Breast epithelium (tissue), 4 donors: ENCODE measurements at places on chromosomes 7 and 10. TPM values are rescaled to one million over a fixed set of nuclear protein-coding genes. Genes with fewer than 3 reads are reported as not detected.

- no peaks in the 10 kb centered on the region for H3K27me3 ChIP-seq
- H3K36me3 ChIP-seq = no peaks in the 10 kb centered on the region
- H3K4me1 ChIP-seq = no peaks in the 10 kb centered on the region
- no peak overlapping the region for H3K4me3 ChIP-seq
- H3K27ac ChIP-seq = no peak overlapping the region
- DNase-seq = no peak
Measured at GRCh38 chr7:23654508-23654907, 25.5 kb upstream of the FAM221A start.

DNA sequence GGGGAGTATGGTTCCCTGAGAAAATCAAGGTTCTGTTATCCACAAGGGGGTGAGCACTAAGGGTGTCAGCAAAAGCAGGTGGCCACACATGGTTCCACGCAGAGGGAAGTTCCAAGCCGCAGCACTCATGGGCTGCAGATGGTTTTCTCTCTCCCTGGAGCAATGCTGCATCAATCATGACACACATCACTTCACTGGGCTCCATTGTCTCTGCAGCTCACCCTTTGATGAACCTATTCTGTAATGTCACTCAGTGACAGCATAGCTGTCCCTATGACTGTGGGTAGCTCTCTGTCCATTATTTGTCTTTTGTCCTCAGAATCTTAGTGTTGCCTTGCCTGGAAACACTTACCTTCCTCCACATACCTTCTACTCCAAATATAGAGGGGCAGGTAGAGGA lies 34.8 kb downstream of the LRRC18 start:
- H3K4me1 ChIP-seq = no peaks in the 10 kb centered on the region
- DNase-seq = no peak
- H3K27ac ChIP-seq = no peak overlapping the region
- H3K4me3 ChIP-seq = no peak overlapping the region
- no peaks in the 10 kb centered on the region for H3K27me3 ChIP-seq

CALHM1 gene
- total RNA-seq = not detected

- no peak overlapping the region for H3K4me3 ChIP-seq
- no peak overlapping the region for H3K27ac ChIP-seq
- H3K36me3 ChIP-seq = no peaks in the 10 kb centered on the region
- H3K4me1 ChIP-seq = peaks cover 7% of the 10 kb centered on the region
- DNase-seq = no peak
- H3K27me3 ChIP-seq = no peaks in the 10 kb centered on the region
Measured at GRCh38 chr10:95354110-95354509, 63.3 kb upstream of the PDLIM1 start.

TIAL1 gene
- total RNA-seq = 110 TPM

PON1 gene
- total RNA-seq = 0.66 TPM

GRCh38 chr10:76111986-76112825 lies 680.8 kb downstream of the LRMDA start:
- H3K27me3 ChIP-seq = no peaks in the 10 kb centered on the region
- H3K4me3 ChIP-seq = peak overlapping the region; percentile 23
- H3K36me3 ChIP-seq = no peaks in the 10 kb centered on the region
- H3K4me1 ChIP-seq = no peaks in the 10 kb centered on the region

GRCh38 chr7:69879989-69880388 lies 281.7 kb downstream of the AUTS2 start:
- DNase-seq = no peak
- H3K4me3 ChIP-seq = no peak overlapping the region
- no peaks in the 10 kb centered on the region for H3K4me1 ChIP-seq
- H3K27me3 ChIP-seq = no peaks in the 10 kb centered on the region
- no peak overlapping the region for H3K27ac ChIP-seq

NYAP1 gene
- total RNA-seq = 0.59 TPM

DNA sequence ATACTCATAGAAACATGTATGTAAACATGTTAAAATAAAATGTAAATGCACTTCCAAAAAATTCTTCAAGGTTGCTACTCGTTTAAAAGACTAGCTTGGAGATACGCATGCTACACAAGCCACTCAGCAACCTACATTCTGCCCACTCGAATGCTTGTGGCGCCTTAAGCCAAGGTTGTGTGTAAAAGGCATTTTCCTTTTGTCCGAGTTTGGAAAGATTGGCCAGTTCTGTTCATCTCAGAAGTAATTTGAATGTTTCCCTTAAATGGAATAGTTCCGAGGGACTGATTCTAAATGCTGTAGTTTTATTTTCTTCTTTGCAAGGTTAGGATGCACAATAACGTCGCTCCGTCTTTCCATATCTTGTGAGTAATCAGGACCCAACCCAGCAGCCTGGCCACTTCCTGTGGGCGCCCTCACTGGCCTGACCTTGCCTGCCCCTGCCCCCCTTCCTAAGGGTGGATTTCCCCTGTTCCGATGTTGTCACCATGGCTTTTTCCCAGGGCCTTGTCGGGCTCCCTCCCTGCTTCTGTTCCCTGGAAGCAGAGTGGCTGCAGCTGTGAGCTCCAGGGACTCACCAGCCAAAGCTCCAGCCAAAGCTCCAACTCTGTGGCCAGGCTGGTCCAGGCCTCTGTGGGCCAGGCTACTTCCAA lies 70.6 kb downstream of the PTPRE start:
- H3K4me3 ChIP-seq = no peak overlapping the region
- DNase-seq = no peak
- H3K36me3 ChIP-seq = no peaks in the 10 kb centered on the region
- H3K27me3 ChIP-seq = no peaks in the 10 kb centered on the region
- H3K4me1 ChIP-seq = no peaks in the 10 kb centered on the region
- peak overlapping the region; percentile 65 for H3K27ac ChIP-seq

DNA sequence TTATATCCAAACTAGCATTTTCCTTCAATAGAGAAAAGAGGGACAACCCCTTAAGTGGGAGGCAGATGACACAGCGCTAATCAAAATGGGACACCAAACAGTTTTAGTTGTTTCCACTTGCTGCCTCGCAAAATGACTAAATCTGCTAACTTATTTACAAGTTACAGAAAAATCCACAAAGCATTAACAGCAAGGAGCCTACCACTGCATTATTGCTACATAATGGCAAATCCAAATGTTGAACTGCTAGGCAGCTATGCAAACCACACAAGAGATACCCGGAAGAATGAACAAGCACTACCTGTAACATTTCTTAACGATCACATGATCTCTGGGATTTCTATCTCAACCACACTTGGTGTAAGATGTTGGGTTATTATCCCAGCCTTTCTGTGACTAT lies 96.7 kb downstream of the SFMBT2 start:
- no peaks in the 10 kb centered on the region for H3K27me3 ChIP-seq
- DNase-seq = no peak
- H3K4me3 ChIP-seq = no peak overlapping the region
- peaks cover 7% of the 10 kb centered on the region for H3K4me1 ChIP-seq
- no peak overlapping the region for H3K27ac ChIP-seq

GRCh38 chr10:101476383-101476782 lies 111.7 kb downstream of the POLL start:
- H3K36me3 ChIP-seq = peaks cover 9% of the 10 kb centered on the region
- no peak for DNase-seq
- H3K27me3 ChIP-seq = no peaks in the 10 kb centered on the region
- no peaks in the 10 kb centered on the region for H3K4me1 ChIP-seq
- no peak overlapping the region for H3K4me3 ChIP-seq
- no peak overlapping the region for H3K27ac ChIP-seq

- no peaks in the 10 kb centered on the region for H3K27me3 ChIP-seq
- no peak overlapping the region for H3K4me3 ChIP-seq
- no peaks in the 10 kb centered on the region for H3K36me3 ChIP-seq
- DNase-seq = no peak
- H3K27ac ChIP-seq = no peak overlapping the region
- peaks cover 3% of the 10 kb centered on the region for H3K4me1 ChIP-seq
Measured at GRCh38 chr10:3568983-3569382, 216.0 kb downstream of the KLF6 start.

DNA sequence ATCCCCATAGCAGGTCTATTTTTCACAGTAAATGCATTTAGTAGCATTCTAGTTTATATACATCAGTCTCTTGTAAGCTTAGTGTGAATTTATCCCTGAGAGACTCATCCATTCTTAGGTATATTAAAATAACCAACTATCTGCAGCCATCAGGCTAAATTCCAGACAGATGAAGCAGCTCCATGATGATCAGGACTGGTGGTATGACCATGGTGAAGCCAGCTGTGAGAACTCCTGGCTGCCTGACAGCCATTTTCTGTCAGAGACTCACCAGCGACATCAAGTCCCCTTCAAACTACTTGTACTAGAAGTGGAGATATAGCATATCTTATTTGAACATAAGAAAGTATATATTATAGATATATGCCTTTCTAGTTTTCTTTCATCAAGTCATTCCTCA lies 70.3 kb upstream of the GSDME start:
- H3K4me3 ChIP-seq = no peak overlapping the region
- no peaks in the 10 kb centered on the region for H3K4me1 ChIP-seq
- no peak overlapping the region for H3K27ac ChIP-seq
- H3K36me3 ChIP-seq = no peaks in the 10 kb centered on the region
- no peak for DNase-seq

DNA sequence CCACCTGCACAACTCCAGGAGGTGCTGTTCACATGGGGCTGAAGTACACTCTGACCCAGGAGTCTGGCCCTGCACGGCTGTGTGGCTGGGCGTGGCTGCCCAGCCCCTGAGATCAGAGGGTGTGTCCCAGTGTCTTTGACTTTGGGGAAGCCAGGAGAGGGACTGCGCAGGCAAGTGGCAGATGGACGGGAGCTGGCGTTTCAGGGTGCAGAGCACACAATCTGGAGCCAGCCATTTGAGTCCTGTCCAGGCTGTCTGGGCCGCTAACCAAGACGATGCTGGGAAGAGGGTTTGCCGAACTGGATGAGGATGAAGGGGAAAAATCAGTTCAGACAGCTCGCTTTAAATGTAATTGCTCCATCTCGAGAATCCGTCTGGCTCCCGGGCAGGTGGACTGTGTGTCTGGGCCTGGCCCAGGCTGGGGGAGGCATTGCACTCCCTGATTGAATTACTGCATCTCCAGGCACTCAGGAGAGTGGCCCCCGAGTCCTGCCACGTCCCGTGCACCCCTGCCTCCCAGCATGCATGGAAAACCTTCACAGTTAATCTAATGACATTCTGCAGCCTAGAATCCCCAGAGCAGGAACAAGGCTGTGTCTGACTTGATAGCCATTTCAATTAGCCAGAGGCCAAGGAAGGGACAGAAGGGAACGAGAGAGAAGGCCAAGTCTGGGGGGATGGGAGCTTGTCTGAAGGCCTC lies 120.8 kb upstream of the NANOS1 start:
- no peak overlapping the region for H3K27ac ChIP-seq
- no peaks in the 10 kb centered on the region for H3K4me1 ChIP-seq
- H3K36me3 ChIP-seq = no peaks in the 10 kb centered on the region
- no peak overlapping the region for H3K4me3 ChIP-seq

DNA sequence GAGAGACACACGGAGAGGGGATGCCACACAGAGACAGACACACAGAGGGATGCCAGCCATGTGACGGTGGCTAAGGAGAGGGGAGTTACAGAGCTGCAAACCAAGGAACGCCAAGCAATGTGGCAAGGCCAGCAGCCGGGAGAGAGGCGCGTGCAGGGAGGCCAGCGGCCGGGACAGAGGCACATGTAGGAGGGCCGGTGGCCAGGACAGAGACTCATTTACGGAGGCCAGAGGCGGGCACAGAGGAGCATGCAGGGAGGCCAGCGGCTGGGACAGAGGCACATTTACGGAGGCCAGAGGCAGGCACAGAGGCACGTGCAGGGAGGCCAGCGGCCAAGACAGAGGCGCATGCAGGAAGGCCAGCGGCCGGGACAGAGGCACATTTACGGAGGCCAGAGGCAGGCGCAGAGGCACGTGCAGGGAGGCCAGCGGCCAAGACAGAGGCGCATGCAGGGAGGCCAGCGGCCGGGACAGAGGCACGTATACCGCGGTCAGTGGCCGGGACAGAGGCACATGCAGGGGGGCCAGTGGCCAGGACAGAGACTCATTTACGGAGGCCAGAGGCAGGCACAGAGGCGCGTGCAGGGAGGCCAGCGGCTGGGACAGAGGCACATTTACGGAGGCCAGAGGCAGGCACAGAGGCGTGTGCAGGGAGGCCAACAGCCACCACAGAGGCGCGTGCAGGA lies 40.4 kb downstream of the INSIG1 start:
- no peak overlapping the region for H3K4me3 ChIP-seq
- DNase-seq = no peak
- no peaks in the 10 kb centered on the region for H3K27me3 ChIP-seq
- no peaks in the 10 kb centered on the region for H3K36me3 ChIP-seq
- no peak overlapping the region for H3K27ac ChIP-seq

GRCh38 chr10:61354401-61354975 lies 98.7 kb downstream of the TMEM26 start:
- no peaks in the 10 kb centered on the region for H3K4me1 ChIP-seq
- no peaks in the 10 kb centered on the region for H3K27me3 ChIP-seq
- no peak overlapping the region for H3K27ac ChIP-seq
- H3K36me3 ChIP-seq = no peaks in the 10 kb centered on the region
- no peak overlapping the region for H3K4me3 ChIP-seq

CYCS gene
- 18.1 TPM for total RNA-seq

GRCh38 chr10:24854256-24854655 lies 98.2 kb downstream of the PRTFDC1 start:
- H3K4me3 ChIP-seq = no peak overlapping the region
- no peaks in the 10 kb centered on the region for H3K36me3 ChIP-seq
- H3K4me1 ChIP-seq = no peaks in the 10 kb centered on the region
- no peaks in the 10 kb centered on the region for H3K27me3 ChIP-seq
- no peak for DNase-seq
- H3K27ac ChIP-seq = no peak overlapping the region

- H3K27ac ChIP-seq = no peak overlapping the region
- H3K36me3 ChIP-seq = no peaks in the 10 kb centered on the region
- no peak overlapping the region for H3K4me3 ChIP-seq
- H3K4me1 ChIP-seq = no peaks in the 10 kb centered on the region
- DNase-seq = no peak
Measured at GRCh38 chr10:96511044-96511945, 2.4 kb downstream of the TLL2 start.

GRCh38 chr10:60207894-60208293 lies 181.8 kb downstream of the ANK3 start:
- DNase-seq = no peak
- no peaks in the 10 kb centered on the region for H3K4me1 ChIP-seq
- no peak overlapping the region for H3K27ac ChIP-seq

PRKAR2B gene
- total RNA-seq = 64.1 TPM

- no peak overlapping the region for H3K4me3 ChIP-seq
- no peak for DNase-seq
- H3K27ac ChIP-seq = no peak overlapping the region
- no peaks in the 10 kb centered on the region for H3K27me3 ChIP-seq
- H3K36me3 ChIP-seq = no peaks in the 10 kb centered on the region
- no peaks in the 10 kb centered on the region for H3K4me1 ChIP-seq
Measured at GRCh38 chr10:33154590-33154989, 179.9 kb downstream of the NRP1 start.

NOM1 gene
- 31.5 TPM for total RNA-seq
